Kidney capillary endothelial cell (primary cell): ENCODE measurements at places on chromosomes 1 and 21.

DNA sequence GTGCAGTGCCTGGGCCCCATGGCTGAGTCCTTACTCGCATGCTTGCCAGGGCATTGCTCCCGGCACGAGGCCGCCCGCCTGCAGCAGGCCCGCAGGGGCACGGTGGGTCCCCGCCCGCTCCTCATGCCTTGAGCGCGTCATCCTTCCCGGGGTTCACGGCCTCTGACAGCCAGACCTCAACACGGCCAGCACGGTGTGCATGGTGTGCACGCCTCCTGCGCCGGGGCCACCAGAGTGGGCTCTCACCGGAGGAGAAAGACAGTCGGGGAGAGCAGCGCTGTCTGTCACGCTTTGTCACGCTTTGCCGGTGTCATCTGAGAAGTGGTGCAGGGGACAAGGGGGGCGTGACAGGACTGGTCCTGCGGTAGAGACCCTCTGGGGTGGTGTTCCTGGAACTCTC, 11.9 kb upstream of the COL18A1 start:
- DNase-seq: no peak

- peak; percentile 98 for DNase-seq
Observed at GRCh38 chr1:199859491-199859933, 168.0 kb upstream of the NR5A2 start.

GRCh38 chr1:7458946-7459345, 312.1 kb upstream of the VAMP3 start:
- no peak for DNase-seq

DNA sequence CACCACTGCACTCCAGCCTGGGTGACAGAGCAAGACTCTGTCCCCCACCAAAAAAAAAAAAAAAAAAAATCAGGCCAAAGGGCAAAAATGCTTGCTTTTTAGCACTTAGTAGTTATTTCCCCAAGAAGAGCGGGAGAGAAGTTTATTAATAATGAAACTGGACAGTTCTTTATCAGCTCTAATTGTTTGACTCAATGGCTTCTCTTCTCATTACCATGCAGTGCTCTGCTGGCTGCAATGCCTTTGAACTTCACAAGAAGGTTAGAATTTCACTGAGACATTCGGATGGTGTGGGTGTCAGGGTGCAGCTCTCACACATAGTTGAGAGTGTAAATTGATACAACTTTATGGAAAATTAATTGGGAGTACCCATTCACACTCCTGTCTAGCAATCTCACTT, 63.7 kb downstream of the EDARADD start:
- DNase-seq: no peak

- peak; percentile 64 for DNase-seq
Observed at GRCh38 chr1:152110860-152111514, 4.3 kb downstream of the TCHH start.

DNA sequence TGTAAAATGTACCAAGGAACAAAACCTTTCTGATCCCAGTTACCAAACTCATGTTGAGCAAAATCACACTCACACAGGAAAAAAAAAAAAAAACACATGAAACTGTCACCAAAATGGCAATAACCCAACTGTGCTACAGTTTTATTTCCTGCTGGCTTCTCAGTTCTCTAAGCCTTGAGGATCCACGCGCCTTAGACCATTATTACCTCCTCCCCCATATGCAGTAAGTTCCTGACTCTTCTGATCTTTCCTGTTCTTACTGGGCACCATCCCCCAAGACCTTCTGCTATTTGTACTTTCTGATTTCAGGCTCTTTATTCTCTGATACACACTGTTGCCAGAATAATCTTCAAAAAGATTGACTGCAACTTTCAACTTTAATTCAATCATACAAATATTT, 79.6 kb downstream of the SLC45A1 start:
- DNase-seq: no peak

DNA sequence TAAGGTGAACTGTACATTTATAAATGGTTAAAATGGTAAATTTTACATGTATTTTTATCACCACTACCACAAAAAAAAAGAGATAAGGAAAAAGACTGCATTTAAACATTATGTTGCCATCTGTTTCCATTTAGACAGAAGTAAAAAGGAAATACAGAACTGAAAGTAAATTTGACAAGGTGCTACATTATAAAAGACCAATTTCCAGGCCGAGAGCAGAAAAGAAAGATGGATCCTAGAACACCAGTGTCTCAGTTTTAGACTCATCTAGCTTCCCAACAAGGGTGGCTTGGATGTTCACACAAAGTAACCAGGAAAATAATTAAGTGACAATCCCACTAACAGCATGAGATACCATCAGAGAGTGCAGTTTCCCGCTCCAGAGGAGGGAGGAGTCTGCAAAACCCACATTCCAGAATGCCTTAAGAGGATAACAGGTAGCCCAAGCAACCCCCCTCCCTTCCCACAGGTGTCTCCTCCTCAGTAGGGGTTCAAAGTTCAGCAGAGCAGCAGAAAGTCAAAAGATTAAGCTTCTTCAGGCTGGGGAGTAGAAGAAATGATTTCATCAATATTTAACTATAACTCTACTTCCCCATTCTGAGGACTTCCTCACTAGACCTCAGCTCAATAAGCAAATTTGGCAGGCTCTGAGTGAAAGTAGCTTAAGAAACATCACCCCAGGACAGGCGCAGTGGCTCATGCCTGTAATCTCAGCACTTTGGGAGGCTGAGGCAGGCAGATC, 11.8 kb downstream of the TPM3 start:
- no peak for DNase-seq

DNA sequence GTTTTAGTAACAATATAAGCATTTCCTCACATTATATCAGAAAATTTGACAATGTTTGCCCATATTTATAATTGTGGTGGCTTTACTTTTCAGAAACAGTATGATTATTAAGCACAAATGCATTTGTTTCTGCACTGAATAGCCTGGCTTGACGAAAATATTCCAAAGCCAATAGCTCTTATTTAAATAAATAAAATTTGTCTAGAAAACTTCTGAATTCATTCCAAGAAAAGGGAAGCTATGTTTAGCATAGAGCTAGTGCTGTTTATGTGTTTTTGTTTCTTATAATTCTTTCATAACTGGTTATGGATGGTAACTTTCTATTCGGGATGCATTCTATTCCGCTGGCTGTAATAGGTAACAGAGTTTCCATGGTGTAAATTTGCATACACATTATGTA, 268.6 kb downstream of the PTBP2 start:
- no peak for DNase-seq

- DNase-seq: no peak
Observed at GRCh38 chr1:169202791-169203665, 96.5 kb downstream of the ATP1B1 start.

GRCh38 chr1:19407494-19408096, 77.7 kb downstream of the CAPZB start:
- no peak for DNase-seq

DNA sequence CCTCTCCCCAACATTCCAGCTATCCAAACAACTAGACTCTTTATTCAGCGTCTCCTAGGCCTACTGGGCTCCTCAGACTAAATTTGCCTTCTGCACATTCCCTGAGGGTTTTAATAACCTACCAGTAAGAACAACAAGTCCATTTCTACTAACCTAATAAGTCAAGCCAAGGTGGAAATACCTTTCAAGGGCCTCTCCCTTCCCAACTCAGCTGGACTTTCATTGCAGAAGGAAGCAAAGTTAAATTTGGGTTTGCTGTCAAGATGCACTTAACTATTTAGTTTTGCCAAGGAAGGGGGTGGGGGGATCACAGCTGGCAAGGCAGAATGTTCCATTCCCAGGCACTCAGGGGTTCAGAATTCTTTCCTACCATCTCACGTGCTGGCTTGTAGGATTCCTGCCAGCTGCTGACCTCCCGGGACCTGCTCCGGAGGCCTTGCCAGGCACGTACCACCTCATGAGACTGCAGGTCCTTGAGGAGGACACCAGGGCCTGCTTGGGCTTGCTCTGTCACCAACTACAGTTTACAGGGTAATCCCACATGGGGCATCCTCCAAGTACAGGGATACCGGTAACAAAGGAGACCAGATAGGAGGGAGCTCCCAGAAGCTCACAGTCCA, 29.8 kb downstream of the SLC30A1 start:
- no peak for DNase-seq

DNA sequence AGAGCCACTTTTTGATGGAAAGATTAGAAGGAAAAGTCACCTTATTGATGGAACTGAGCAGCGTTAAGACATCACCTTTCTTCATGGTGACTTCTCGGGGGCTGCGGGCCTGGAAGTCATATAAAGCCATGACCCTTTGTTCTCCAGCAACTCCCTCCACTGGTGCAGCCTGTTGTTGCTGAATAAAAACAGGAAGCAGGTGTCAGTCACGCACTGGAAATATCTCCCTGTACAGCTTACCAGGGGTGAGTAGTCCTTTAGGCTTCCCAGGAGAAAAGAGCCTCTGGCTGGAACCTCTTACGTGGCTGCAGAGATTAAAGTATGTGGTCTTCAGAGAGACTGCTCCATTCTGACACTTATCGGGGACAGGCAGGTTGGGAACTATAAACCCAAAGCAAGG, 31.9 kb downstream of the SPTA1 start:
- DNase-seq: peak; percentile 2

DNA sequence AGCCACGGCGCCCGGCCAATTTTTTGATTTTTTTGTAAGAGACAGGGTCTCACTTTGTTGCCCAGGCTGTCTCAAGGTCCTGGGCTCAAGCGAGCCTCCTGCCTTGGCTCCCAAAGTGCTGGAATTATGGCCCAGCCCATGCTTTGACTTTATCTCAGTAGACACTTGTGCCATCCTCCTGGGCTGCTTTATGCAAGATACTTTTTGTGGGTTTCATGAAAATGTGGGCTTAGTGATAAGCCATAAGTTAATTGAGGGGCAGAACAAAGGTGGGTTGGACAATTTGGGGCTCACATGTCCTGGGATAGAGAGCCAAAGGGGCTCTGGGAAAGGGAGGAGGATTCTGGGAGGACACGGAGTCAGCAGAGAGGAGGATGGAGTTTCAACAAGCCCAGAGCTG, 22.0 kb downstream of the ALPL start:
- DNase-seq: no peak

DNA sequence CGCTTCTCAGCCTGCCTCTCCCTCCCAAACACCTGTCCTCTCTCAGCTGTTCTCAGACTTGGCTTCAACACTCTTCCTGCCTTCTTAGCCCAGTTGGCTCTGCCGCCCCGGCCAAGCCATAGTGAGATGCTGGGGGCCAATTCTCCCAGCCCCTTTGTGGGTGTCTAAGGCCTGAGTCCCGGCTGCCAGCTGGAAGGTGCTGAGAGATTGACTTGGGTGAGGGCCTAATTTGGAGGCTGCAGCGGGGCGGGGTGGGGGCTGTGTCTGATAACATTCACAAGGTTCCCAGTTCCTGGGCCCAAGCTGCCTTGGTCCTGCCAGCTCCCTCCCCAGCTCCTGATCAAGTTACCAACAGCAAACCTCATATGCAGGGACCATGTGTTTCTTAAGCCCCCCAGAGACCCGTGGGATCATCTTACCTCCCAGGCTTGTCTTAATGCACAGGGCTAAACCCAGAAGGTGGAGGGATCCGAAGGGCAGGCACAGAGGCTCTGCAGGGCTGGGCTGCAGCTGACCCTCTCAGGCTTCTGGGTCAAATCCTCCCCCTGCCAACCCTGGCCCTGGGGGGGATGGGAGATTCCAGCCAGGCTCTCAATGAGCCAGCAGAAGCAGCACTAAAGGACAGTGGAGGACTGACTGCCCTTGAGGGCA, 9.8 kb downstream of the INKA2 start:
- DNase-seq: no peak

DNA sequence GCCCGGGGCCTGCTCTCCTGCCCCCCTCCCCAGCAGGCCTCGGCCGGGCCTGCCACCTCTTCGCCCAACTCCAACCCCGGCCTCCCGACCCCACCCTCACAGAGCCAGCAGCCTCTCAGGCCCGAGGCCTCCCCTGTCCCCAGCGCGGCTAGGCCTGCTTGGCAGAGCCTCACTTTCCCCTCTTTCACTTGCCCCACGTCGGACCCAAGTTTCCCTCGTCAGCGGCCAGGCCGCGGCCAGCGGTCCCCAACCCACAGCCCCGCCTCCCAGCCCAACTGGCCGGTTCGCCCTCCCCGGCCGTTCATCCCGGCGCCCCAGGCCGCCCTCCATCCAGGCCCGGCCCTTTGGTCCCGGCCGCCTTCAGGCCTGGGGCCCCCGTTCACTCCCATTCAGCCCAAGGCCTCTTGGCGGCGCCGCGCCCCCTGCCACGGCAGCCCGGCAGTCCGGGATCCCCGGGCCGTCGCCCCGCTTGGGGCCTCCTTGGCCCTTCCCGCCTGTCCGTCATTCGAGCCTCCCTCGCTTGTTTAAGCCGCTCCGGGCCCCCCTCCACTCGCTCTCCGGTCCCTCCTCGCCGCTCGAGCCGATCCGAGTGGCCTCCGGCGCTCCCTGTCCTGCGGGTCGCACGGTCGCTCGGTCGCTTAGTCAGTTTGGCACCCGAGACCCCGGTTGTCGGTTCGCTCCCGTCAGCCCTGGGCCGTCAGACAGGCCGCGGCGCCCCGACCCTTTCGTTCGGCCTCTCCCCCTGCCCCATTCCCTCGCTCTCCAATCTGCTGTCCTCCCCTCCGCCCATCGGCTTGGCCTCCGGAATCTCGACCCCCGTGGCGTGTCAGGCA, 1.4 kb downstream of the LRRC41 start:
- DNase-seq: peak; percentile 16

DNA sequence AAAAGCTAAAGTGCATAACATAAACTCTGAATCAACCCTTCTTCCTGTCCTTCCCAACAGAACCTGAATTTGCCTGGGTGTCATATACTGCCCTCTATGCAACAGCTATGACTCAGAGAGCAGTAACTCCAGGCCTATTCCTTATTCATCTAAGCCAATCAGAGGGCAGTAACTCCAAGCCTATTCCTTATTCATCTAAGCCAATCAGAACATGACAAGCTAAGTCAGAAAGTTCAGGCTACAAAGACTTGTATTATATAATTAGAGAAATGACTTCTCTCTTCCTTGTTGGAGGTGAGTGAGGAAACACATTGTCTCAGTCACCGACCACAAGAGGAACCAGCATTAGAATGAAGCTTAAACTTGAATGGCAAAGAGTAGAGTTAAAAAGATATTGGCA, 26.2 kb upstream of the TADA1 start:
- DNase-seq: peak; percentile 40

DNA sequence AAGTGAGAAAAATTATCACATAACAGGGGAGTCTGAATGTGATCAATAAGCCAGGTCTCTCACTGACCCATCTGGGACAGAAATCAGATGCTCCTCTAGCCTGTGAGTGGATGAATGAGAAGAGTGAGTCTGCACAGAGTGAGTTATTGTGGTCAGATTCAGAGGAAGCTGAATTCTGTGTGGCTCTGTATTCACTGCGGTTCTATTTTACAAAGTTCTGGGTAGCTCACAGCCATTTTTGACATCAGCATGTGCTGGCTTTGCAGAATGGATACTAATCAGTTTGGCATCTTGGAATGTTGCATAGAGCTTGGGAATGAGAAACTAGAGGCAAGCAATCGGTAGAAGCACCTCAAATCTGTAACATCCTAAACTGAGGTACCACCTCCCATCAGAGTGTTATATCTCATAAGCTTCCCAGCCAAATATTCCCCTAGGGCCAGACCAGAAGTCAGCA, 3.8 kb downstream of the COLGALT2 start:
- no peak for DNase-seq

DNA sequence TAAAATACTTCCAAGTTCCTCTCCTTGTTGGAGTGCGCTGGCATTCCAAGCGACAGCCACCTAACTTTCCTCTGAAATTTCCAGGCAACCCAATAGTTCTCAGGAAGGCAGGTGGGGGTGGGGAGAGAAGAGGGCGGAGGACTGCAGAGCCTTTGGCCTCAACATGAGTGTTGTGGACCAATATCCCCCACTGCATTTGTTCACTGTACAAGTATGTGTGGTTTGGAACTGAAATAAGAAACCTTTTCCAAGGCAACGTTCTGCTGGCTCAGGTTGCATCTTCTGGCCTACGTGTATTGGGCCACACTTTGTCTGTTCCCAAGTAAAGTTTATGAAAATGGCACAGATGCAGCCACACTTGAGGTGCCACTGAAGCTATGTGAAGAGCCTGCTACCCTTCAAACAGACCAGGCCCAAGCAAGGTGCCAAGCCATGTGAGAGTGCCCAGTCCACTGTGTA, 153.4 kb downstream of the DHRS3 start:
- DNase-seq: no peak
